ENCODE measurements at places on chromosomes 3 and 15.

DNA sequence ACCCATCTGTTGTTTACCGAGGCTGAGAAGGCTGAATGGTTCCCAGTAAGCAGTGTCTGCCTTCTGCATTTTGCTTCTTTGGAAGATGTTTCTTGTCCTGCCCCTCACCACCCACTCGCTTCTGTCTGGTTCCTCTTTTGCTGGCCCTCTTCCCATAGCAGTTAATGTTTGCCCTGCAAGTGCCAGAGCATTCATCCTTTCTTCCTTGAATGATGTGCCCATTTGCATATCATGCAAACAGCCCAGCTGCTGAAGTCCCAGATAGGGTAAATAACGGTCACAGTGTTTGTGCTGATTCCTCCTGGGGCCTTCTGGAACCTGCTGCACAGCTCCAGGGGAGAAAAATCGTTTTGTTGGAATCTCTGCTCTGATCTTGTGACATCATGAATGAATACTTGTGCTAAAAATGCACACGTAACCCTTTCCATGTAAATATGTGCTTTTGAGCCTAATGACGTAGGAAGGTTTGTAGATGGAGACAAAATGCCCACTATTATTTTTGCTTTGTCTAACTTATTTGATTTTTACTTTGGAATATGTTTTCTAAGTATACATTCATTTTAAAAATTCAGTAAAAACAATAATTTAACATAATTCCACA, 381.0 kb downstream of the SOX2 start:
- no peak for DNase-seq

DNA sequence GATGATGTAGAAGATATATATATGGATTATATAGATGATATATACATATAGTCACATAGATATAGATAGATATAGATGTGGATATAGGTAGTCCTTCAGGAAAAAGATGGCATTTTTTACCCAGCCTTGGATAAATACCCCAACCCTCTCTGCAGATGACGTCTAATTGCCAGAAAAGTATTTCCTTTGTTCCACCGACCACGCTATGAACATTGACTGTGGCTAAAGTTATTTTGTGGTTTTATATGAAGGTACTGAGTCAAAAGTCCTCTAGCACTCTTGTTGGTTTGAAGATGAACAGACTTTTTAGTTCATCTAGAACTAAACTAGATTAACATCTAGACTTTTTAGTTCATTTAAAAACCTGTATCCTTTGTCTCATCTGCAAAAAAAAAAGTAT, 207.7 kb downstream of the PLOD2 start:
- no peak for DNase-seq

GRCh38 chr3:128343287-128344051, 123.2 kb downstream of the DNAJB8 start:
- DNase-seq: no peak

DNA sequence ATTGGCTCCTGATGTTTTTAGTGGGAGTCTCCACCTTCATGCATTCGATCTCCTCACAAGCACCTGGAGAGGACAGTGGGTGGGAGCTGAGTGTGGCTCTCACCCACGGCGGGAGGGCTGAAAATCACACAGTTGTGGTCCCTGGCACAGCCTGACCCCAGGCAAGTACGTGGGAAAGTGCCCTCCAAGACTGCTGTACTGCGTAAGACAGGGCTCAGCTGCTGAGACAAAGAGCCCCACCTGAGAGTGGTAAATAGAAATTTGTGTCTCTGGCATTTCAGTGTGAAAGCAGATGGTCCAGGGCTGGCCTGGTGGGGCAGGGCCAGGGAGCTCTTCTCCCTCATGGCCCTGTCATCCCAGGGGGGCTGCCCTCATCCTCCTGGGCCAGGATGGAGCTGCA, 77.4 kb upstream of the IQSEC1 start:
- no peak for DNase-seq

GRCh38 chr15:67701669-67702068, 123.6 kb upstream of the SKOR1 start:
- no peak for DNase-seq

DNA sequence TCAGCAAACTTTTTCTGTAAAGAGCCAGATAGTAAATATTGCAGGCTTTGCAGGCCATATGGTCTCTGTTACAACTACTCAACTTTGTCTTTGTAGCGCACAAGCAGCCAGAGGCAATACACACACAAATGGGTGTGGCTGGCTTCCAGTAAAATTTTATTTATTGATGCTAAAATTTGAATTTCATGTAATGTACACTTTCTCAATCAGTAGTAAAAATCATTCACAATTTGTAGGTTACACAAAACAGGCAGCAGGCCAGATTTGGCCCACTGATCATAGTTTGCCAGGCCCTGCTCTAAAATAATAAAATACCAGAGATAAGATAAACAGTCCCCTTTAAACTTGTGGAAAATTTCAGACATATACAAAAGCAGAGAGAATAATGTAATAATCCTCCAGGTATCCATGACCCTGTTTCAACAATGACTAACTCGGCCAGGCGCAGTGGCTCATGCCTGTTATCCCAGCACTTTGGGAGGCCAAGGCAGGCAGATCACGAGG, 330.3 kb downstream of the SHQ1 start:
- DNase-seq: no peak

DNA sequence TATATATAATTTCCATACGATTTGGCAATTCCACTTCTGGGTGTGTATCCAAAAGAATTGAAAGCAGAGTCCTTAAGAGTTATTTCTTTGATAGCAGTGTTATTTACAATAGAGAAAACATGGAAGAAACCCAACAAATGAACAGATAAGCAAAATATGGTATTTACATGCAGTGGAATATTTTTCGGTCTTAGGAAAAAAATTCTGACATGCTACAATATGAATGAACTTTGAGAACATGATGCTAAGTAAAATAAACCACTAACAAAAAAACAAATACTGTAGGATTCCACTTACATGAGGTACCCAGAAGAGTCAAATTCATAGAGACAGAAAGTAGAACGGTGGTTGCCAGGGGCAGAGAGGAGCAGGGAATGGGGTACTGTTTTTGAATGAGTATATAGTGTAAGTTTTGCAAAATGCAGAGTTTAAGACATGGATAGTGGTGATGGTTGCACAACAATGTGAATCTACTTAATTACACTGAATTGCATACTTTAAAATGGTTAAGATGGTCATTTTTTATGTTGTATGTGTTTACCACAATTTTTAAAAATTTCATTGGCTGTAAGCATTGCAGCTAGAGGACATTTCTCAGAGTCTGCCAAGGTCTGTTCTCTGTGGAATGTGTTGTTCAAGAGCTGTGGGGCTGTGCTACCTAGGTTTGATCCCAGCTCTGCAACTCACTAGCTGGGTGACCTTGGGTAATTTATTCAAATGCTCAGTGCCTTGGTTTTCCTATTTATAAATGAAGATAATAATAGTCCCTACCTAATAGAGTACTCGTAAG, 122.1 kb downstream of the MEX3B start:
- DNase-seq: no peak

DNA sequence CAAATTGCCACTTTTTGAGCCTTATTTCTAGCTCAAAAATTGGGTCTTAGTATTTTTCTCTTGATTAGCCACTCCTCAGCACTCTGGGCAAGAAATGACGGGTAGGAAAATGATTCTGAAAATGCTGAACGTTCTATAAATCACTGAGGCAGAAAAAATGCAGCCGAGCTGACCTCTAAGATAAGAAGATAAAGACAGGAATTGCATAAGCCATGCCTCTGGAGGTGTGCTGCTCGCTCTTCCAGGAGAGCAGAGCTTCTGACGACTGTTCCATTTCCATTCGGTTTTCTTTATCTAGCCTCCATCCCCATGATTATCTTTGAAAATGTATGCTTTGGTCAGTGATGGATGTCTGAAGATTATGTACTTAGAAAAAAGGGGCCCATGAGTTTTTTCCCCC, 558.8 kb upstream of the ADAMTS9 start:
- DNase-seq: no peak

GRCh38 chr3:172107403-172107802, 68.0 kb downstream of the FNDC3B start:
- no peak for DNase-seq

DNA sequence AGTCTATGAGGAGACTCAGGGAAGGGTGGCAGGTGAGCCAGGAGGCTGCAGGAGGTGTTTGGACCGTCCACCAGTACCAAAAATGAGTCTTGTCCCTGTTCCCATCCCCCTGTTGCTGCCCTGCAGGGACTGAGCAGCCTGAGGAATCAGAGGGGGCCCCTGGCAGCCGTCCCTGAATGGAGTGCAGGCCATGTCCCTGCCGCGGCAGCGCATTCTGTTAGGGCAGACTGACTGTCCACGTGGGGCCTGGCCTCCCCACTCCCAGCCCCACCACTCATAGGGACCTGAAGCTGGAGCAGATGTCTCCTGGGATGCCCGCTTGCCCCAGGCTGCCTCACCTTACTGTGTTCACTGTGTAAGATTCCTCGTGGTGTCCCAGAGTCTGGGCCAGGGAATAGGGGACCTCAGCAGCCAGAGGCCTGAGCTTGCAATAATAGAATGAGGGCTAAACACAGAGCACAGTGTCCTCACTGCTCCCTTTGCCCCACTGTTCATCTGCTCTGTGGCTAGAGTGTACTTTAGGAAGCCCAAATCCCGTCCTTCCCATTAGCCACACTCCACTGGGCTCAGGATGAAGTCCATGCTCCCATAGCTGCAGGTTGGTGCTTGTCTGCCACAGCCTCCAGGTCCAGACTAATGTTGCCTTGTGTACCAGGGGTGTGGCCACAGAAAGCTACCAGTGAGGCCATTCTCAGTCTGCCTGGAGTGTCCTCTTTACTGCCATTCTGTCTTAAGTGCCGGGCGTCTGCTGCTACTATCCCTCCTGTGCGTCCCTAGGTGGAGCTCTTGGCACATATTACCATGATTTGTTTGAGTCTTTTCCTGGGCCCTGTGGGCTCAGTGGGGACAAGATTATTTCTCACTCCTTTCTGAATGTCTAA, 63.2 kb downstream of the HCN4 start:
- peak; percentile 71 for DNase-seq

DNA sequence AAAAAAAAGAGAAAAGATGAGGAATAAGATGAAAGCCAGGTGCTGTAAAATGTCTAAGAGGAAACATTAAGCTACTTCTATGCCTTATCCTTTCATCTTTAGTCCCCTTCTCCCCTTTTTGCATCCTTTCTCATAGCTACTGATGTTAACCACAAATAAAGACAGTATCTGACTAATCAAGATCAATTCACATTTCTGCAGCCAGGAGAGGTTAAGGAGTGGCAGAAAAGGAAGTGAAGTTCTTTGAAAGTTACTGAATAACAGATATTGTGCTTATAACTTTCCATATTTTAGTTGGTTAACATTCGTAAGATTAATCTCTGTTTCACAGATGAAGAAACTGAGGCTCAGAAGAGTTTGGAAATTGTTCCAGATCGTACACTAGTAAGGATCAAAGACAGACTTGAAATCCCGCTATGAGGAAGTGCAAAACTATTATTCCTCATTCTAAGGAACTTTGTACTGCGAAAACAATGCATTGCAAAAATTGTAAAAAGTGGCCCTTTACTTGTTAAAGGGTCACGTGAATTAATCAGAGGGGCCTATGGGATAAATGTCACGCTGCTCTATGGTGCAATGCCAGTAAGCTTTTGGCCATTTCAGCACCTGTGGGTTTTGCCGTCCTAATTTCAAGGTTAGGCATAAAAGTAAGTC, 117.7 kb upstream of the GRM7 start:
- no peak for DNase-seq

DNA sequence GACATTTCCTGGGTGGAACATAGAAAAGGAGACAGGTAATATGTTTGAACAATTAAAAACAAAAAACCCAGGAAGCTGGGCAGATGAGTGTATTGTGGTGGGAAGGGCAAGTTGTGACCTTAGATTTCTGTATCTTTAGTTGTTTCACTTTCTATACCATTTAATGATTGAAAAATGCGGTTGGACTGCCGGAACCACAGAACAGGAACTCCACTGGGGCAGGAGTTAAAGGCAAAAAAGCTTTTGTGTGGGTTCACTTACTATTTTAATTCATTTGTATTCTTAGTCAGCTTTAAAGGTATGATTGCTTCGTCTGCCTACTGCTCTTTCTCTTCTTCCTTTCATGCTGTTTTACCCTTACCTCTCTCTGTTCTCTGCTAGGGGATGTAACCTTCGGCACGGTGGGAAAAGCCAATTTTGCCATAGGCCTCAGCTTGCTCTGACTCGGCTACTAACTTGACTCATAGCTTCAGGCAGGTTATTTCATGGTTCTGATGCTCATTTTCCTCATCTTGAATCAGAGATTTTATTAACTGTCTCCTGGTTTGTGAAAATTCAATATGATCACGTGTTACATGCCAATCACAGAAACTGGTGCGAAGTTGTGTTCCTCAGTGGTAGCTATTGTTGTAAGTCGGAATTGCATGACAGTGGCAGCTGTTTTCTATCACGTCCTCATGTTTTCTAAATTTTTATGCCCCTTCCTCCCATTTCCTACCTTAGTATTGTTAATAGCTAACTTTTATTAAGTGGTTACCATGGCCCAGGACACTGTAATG, 1.6 kb upstream of the MCTP2 start:
- no peak for DNase-seq

DNA sequence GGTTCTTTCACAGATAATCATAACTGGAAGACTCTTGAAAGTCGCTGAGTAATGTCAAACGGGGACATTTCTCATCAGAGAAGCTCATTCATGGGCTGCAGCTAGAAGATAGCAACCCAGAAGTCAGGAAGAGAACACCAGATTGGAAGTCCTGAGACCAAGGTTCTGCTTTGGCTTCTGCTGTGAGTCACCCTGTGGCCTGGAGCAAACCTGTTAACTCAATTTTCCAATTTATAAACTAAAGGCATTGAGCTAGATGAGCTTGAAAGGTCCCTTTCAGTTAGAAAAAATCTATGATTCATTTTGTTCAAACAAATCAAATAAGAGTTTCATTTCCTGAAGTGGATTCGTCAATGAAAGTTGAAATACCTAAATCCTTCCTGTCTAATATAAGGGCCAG, 402.2 kb downstream of the EPHB1 start:
- DNase-seq: no peak

DNA sequence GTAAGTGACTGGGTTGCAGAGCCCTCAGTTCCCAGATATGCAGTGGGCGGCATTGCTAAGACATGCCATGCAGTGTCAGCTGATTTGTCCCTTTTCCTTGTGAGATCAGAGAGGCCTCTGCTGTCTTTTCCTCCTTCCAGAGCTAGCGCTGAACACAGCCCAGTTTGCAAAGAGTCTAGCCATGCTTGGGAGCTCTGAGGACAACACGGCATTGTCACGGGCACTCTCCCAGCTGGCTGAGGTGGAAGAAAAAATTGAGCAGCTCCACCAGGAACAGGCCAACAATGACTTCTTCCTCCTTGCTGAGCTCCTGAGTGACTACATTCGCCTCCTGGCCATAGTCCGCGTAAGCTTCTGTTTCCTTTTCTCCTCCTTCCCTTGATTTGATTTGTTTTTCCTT, 20.0 kb upstream of the SNX22 start:
- DNase-seq: no peak

- no peak for DNase-seq
Observed at GRCh38 chr15:25775317-25775912, 87.7 kb downstream of the ATP10A start.

DNA sequence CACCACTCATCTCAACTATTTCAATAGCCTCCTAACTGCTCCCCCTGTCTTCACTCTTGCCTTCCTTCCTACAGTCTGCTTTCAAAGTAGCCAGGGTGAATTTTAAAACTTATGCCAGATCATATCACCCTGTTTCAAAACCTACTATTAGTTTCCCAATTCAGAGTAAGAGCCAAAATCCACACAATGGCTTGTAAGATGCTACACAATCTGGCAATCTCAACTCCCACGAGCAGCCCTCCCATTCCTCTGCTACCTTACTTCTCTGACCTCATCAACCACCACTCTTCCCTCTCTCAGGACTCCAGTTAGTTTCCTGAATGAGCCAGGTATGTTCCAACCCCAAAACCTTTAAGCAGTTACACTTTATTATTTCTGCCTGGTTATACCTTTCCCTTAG, 62.5 kb downstream of the VPS13C start:
- DNase-seq: no peak

All from HEK293T (cell line).